ENCODE measurements at places on chromosomes 1 and 21.

DNA sequence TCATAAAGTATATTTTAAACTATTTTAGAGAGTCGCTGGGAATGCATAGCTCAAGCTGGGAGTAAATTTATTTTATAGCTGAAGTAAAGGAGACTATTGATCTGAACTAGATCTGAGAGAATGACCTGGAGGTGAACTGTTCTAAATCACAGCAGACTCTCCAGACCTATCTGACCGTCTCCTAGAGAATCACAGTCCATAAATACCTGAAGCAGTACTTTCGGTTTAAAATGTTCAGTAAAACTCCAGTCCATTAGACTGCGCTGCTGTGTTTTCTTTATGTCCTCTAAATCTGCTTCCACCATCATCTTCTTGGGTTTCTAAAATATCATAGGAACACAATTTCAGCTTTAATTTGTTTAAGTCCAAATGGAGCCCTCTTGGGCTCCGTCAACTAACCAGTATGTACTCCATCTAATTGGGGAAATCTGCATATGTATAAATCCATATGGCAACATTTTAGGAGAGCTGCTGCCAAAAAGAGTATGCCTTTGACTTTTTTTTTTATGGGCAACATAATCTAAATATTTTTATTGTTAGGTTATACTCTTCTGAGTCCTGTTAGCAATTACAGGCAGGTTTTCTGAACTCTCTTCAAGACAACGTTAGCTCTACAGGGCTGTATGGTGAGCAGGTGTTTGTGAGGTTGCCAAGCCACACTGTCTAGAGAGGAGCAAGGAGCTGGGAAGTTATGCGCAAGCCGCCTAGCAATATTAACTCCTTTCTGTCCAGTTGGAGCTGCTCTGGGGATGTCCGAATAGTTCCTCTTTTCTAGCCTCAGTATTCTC is 111.2 kb downstream of the SPAG17 start:
- DNase-seq = no peak

DNA sequence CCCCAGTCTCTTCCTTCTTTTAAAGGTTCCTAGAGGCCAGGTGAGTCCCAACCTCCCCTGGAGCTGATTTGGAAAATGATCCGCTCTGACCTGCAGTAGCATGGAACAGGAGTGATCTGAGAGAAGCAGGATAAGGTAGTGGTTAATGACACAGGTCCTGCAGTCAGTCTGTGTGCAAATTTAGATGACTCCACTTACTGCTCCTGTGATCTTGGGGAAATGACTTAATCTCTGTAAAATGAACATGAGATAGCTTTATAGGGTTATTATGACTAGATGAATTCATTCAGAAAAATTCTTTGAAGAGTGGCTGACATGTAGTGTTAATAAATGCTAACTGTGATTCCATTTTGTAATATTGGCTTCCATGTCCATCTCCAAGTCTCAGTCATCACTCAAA is 374.9 kb upstream of the CAMK1G start:
- DNase-seq = no peak

DNA sequence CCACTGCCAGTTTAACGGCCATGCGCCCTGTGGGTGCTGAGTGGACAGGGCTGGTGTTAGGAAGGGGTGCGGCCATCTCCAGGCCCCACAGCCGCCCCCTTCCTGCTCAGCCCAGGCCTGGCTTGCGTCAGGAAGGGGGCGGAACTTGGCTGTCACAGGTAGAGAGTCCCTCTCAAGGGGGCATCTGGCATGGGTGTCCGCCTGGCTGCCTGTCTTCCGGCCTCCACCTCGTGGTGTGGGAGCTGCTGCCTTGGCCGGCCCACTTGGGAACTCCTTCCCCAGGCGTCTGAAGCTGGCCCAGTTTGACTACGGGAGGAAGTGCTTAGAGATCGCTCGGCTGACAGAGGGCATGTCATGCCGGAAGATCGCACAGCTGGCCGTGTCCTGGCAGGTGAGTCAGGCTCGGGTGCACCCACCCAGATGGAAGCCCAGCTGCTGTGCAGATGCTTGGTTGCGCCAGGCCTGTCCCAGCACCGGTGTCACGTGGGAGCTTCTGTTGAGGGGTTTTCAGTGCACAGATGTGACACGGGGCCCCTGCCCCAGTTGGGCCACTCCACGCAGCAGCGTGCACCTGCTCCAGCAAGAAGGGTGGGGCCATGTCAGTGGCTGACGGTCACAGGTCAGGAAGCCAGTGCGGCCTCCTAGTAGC is 9.1 kb upstream of the ATAD3B start:
- DNase-seq = no peak

DNA sequence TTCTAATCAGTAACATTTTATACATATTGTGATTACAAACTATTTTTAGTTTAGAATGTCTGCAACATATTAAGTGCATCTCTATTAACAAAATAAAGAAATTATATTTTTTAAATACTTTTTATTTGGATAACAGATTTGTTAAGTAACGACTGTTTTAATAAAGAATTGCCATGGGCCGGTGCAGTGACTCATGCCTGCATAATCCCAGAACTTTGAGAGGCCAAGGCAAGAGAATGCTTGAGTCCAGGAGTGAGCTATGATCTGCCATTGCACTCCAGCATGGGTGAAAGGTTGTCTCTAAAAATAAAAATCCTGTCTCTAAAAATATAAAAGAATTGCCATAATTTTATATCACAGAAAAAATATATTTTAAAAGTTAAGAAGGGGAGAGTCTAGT is 4.1 kb downstream of the LRRIQ3 start:
- DNase-seq = no peak

DNA sequence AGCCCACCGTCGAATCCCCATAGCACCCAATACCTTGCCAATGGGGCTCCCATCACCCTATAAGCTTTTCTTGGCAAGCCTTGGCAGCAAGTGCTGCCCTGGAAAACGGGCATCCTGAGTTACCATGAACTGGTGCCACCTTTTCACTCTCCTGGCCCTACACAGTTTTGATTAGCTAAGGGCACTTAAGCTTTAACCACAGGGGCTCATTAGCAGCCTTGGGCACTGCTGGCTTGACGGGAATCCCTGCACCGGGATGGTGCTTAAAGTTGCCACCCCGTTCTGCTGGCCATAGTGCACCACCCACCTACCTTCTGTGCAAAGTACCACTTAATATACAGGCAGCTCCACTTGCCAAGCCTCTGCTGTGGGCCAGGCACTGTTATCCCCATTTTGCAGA is 13.7 kb downstream of the PARS2 start:
- DNase-seq = no peak

DNA sequence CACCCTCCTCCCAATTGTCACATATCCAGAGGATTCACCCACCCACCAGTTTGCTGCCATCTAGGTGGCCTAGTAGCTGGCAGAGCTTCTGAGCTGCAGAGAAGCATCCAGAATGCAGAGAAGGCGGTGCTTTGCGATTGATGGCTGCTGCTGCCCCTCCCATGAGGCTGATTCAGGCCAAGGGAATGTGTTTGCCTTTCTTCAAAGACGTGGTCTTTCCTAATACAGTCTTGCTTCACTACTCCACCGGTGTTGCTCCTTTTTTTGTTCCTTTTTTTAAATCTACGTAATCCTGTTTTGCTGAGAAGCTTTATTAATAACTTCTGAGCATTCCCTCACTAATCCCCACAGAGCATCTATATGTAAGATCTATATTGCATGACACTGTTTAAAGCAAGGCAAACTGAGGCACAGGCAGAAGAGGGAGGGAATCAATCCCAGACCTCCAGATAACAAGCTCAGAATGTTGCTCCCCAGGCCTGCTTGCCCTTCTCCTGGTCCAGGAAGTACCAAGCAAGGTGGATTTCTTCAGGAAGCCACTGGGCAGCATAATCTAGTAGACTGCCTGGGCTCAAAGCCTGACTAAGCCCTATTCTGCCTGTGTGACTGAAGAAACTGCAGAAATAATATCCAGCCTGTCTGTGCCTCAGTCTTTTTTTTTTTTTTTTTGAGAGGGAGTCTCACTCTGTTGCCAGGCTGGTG is 275.5 kb upstream of the FMN2 start:
- no peak for DNase-seq

GRCh38 chr1:9399510-9400424 is 107.1 kb downstream of the SPSB1 start:
- peak; percentile 63 for DNase-seq

DNA sequence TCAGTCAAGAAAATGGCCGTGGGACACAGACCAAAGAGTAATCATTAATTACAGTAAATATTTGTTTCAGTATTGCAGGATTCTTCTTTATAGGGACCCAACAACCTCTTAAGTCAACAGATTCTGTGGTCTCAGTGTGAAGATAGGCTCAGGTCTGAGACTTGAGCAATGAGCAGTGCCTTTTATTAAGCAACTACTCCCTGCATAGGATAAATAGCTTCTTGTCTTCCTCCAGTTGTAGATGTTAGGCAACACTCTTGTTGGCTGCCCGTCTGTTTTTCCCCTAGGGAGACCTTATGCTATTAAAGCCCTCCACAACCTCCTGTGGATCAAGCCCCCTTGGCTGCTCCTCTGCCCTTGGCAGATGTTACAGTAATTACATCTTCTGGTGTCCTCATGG is 1.8 kb upstream of the OMA1 start:
- DNase-seq = no peak

GRCh38 chr1:193366764-193367507 is 180.5 kb upstream of the B3GALT2 start:
- no peak for DNase-seq

- no peak for DNase-seq
These were observed 71.0 kb upstream of the TRABD2B start for GRCh38 chr1:48068206-48068605.

- DNase-seq = no peak
These were observed 189.6 kb downstream of the TGFBR3 start for GRCh38 chr1:91696321-91696720.

GRCh38 chr21:44418108-44418875 is 37.0 kb upstream of the LRRC3 start:
- DNase-seq = no peak

DNA sequence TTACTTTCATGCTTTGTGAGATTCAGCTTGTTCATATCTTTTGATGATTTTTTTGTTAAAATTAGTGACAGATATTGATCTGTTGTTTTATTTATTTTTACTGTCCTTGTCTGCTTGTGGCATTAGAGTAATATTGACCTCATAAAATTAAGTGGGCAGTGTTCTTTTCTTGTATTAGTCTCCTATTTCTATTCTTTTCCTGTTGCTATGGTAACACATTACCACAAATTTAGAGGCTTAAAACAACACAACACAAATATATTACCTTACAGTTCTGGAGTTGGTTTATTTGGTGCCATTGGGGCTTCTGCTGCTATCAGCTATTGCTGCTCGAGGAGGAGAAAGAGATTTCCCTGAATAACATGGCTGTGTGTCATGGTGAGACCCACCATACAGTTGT is 135.7 kb downstream of the C1orf94 start:
- DNase-seq = no peak

GRCh38 chr1:231431665-231432415 is 9.8 kb upstream of the EGLN1 start:
- no peak for DNase-seq

DNA sequence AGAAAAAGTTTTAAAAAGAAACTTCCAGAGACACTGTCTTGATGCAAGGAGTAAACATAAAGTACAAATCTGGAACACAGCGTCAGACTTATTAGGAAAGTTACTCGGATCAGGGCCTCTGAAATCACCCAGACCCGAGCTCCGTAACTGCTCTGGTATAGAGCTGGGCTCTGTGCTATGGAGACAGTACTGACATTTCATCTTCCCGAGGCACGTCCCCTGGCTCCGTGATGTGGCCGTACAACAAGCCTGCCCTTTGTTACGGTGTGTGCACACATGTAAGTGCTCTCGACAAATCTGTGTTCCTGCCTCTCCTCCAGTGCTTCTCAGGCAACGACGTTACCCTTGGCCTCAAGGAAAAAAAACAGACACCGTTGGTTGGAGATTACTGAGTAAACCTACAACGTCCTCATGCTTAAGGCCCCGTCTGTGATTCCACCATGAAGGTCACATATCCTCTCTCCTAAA is 107.0 kb upstream of the IRF2BP2 start:
- no peak for DNase-seq

DNA sequence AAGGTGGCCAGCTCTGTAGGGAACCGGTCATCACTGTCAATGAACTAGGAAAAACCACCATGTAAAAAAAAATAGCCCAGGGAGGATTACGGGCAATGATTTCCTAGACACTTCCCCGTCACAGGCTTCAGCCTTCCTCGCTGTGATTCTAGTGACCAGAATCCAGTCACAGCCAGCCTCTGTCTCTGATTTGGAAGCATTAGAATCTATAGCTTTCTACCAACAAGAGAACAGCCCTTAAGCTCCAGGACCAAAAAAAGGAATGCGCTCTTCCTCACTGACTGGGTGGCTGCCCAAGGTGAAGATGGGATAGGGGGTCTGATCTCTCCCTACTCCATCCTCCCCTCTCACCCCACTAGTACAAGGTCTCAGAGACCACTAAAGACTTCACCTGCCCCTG is 67.2 kb downstream of the TEX35 start:
- DNase-seq = no peak

GRCh38 chr1:53484705-53485477 is 25.7 kb downstream of the DMRTB1 start:
- DNase-seq = no peak

DNA sequence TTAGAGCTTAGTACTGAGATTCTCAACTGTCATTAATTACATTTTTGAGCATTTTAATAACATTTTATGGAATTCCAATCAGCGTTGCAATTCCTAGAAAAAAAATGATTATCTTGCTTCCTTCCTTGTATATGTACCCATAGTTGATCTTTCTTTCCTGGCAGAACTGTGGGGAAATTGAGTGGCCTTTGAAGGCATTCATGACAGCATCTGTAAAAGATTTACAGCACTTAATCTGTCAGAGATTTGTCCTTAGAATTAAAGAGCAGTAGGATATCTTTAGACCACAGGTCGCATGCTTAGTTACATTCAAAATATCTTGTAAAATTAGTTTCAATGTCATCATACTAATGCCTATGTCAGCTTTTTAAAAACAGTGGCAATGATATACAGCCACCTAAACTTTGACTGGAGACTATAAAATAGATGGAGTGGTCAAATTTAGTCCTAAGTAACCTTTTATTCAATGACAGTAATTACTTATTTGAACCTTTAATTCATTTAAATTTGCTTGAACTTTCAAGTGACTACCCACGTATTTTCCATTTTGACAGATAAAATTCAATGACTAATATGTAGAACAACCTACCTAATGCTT is 692.0 kb downstream of the NCAM2 start:
- DNase-seq = peak; percentile 44

DNA sequence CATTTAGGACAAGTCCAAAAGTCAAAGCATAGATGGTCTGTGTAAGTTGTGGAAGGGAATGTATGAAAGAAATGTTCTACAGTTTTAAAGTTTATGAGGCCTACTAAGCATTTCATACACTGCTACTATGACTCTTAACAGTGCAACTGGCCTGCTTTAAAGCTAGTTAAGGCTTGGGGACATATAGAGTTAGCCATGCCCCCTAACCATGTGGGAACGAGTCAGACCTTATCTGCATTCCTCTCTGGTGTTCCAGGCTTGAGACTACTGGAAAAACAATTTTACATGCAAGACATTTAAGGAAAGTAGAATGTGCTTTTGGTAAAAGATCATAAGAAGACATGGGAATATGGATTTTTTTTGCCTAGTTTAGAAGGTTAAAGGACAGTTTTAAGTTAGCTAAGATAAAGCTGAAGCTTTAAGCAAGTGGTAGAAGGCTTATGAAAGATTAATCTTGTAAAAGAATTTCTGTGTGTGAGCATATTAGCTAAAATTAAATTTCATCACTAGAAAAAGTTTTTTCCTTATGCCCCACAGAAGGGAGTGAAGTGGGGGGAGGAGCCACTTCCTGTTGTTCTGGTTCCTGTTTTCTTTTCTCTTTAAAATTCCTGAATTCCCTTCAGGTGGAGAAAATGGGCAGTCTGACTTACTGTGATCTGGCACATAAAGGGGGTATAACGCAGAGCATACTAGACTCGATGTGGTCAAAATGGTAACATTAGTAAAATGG is 8.9 kb upstream of the CD48 start:
- no peak for DNase-seq
